ENCODE measurements at places on chromosomes 2 and 18.

- DNase-seq = no peak
Measured at GRCh38 chr2:205785507-205786260, 103.4 kb downstream of the NRP2 start.

GRCh38 chr2:137900421-137901141 is 63.7 kb upstream of the HNMT start:
- no peak for DNase-seq

GRCh38 chr2:127917916-127918315 is 32.2 kb upstream of the AMMECR1L start:
- no peak for DNase-seq

DNA sequence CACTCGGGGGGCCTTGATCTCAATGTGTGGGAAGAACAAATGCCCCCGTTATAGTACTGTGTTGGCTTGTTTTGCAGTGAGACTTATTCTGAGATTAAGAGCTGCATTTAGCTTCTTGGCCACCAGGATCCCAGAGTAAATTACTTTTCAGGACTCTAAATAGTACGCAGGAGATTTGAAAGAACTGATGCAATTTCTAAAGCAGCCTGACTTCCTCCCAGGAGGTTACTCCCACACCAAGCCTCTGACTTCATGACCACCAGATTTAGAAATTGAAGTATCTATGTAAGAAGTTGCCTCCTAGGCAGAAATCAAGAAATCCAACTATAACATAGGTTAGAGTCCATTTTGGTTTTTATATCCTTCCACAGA is 67.0 kb downstream of the FEZ2 start:
- no peak for DNase-seq

- no peak for DNase-seq
Measured at GRCh38 chr2:160042054-160042453, 20.4 kb downstream of the PLA2R1 start.

GRCh38 chr18:49955263-49955662 is 141.9 kb upstream of the ACAA2 start:
- no peak for DNase-seq

DNA sequence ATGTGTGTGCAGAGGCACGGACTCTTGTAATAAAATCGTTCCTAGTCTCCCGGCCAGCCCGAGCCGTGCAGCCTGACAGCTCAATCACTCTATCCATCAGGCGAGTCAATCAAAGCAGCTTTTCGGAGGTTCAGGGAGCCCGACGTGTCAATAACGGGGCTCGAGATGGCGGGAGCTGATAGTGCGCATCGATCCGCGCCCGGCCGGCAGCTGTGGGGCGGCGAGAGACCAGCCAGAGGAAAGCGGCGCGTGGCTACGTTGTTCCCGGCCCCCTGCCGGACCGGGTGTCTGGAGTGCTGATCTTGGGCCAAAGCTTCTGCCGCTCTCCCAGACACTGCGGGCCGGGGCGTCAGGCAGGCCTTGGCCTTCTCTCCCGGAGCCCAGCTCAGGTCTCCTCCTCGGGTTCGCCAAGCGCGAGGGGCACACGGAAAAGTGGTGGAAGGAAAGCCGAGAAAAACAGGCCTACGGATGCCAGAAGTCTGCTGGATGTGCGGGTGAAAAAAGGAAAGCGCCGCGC is 2.4 kb downstream of the EN1 start:
- DNase-seq = peak; percentile 26

DNA sequence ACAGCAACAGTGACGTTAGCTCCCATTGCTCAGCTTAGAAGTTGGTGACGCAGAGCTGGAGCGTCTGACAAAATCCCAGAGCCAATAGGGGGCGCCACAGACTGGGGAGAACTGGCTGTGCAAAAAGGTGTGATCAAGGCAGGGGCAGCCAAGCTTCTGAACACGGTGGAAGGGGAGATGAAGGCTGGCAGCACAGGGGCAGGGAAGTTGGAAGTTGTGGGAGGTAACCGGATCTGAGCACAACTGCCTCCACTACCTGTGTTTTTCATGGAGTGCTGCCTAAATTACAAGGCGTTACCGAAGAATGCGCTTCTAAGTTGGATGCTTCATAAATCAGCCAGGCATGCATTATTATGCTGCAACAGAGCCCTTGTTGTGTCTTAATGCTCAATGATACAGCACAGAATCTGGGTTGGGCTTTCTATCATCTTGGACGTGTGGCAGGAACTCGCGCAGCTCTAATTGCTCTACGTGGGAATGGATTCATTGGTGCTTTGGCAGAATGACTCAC is 370.0 kb downstream of the SLC4A3 start:
- DNase-seq = peak; percentile 52

- no peak for DNase-seq
Measured at GRCh38 chr2:144659731-144660275, 139.9 kb upstream of the ZEB2 start.

- DNase-seq = no peak
Measured at GRCh38 chr18:36714476-36714875, 114.3 kb downstream of the TPGS2 start.

GRCh38 chr18:74204526-74205152 is 56.3 kb downstream of the TIMM21 start:
- no peak for DNase-seq

DNA sequence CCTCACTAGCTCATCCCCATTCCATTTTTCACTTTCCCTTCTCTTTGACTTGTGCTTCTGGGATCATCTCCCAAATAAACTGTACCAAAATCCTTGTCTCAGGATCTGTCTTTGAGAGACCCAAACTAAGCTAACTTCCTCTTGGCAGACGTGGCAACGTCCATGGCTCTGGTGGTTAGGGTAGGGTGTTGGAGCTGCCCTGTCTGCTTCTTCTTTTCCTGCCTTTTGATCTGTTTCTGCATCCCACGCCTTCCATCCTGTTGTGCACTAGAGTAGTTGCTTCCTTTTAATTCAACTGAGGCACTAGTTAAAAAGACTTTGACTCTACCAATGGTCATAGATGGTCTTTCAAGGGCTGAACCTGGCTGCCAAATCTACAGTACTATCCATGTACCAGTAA is 5.5 kb upstream of the MAP4K4 start:
- no peak for DNase-seq

DNA sequence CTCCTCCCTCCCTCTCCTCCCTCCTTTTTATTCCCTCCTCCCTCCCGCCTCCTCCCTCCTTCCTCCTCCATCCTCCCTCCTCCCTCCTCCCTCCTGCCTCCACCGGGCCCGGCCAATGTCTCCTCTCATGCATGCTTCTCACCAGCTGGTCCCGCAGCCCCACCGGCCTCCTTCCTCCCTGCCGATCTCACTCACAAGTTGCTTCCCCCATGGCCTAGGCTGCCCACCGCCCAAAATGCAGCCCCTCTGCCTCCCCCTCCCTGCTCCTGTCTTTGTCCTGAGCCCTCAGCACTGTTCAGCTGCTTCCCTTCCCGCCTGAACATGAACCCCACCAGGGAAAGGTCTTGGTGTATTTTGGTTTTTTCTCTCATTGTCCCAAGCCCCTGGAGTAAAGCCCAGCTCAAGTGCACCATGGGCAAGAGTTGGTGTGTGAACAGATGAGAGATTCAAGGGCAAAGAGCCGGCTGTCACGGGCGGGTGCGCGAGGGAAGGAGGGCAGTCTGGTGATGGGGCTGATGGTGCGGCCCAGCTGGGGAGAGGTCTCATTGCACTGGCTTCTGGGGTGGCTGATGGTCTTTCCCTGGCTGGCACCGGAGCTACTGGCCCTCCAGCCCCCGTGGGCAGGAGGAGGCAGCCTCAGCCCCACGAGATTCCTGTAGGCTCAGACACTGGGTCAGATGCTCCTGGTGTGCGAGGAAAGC is 117.6 kb downstream of the TWIST2 start:
- DNase-seq = no peak

- no peak for DNase-seq
Measured at GRCh38 chr2:204749319-204749718, 204.0 kb downstream of the PARD3B start.

DNA sequence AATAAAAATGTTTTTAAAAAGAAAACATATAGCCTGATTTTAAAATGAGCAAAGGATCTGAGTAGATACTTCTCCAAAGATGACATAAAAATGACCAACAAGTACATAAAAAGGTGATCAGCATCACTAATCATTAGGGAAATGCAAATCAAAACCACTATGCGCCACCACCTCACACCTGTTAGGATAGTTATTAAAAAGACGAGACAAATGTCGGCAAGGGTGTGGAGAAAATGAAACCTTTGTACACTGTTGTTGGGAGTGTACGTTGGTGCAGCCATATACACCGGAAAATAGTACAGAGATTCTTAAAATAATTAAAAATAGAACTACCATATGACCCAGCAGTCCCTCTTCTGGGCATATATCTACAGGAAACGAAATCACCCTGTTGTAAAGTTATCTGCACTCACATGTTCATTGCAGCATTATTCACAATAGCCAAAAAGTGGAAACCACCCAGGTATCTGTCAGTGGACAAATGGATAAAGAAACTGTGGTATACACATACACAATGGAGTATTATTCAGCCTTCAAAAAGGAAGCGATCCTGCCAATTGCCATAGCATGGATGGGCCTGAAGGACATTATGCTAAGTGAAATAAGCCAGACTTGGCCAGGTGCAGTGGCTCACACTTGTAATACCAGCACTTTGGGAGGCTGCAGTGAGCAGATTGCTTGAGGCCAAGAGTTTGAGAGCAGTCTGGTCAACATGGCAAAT is 91.6 kb downstream of the PRKRA start:
- DNase-seq = no peak

- DNase-seq = no peak
Measured at GRCh38 chr2:53028225-53028624, 739.4 kb upstream of the CHAC2 start.

DNA sequence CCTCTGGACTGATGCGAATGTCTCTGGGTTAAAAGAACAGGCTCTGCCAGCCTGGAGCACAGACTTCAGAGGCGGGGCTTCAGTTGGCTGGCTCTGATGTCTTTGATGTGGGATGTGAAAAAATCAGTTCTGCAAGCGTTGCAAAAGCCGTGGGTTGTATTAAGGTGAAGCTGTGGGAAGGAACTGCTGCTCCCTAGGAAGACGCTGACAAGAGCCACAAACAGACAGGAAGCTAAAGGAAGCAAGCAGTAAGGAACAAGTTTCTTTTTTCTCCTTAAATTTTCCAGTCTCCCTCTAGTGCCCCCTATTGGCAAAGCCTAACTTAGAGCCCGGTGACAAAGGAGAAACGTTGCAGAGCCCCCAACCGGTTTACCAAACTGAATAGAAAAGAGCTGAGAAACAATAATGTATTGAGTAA is 239.0 kb downstream of the CCDC178 start:
- peak; percentile 36 for DNase-seq

DNA sequence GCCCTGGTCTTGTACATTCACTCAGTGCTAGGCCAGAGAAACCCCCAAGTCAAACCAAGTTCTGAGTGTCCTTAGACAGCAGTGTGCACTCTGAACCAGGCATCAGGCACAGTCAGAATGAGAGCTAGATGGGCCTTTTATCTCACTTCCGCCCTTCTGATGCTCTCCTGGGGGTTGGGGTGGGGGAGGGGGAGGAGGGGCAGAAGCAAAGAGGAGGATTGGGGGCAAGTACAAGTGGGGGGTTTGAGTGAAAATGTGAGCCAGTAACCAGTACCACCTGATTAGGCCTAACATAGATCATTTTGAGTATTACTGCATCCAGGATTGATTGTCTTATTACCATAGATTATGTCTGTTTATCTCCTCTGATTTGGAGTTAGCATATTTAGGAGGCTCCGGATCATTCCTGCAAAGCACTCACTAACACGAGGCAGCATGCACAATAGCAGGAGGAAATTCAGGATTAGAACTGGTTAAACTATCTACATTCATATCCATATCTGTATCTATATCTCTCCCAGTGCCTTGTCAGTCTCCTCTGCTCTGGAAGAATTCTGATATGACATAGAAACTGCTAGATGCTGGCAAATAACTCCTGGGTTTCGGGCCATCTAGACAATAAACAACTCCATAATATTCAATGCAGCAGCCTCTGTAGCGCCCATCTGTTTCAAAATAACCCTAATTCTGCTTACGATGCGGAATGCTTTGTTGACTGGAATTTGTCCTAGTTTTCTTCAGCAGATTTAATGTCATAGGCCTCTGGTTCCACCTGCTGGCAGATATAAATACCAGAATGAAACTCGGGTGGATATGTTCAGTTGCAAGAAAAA is 149.1 kb downstream of the RHBDD1 start:
- DNase-seq = peak; percentile 41

- DNase-seq = no peak
Measured at GRCh38 chr2:143051465-143051864, 77.8 kb upstream of the ARHGAP15 start.

GRCh38 chr2:140842110-140842509 is 1288.7 kb downstream of the LRP1B start:
- no peak for DNase-seq

DNA sequence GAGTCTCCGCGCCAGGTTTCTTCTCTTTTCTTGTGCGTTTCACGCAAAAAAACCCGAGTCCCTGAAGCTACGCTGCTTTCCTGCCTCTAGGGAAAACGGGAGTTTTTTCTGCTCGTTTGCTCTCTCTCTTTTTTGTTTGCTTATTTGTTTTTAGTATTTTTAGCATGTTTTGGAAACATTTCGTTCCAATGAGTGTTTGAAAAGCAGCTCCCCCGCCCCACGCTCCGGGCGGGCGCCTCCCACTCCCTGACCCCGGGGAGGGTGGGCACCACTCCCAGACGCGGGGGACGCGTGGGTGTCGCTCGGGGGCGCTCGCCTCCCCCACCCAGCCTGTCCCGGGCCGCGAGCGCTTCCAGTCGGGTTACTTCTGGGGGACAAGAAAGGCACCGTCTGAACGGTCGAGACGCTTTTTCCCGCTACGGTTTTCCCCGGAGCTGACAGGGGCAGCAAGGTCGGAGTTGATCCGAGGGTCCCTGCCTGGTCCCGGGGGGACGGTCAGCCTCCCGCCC is 446 bp upstream of the EFHD1 start:
- DNase-seq = no peak

DNA sequence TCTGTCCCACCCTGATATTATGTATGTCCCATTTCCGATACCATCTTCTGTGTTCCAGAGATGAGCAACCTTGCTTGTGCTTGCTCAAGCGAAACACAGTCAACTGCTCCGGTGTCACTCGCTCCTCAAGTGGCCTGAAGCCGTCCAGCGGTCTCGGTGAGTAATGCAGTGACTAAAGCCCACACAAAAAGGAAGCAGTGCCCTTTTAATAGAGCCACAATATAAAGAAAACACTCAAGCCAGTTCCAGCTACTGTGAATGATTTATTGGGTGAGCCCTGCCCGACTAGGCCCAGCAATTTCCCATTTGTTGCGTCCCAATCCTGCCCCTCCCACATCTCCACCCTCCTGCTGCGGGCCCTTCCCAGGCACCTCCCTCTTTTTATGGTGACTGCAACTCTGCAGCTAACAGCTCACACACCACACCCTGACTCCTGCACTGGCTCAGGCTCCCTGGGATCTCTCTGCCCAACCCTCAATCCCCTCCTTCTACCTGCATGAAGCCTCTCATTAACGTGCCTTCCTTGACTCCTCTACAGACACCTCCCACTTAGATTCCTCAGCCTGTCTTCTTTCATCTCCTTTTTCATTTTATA is 44.2 kb upstream of the DSC1 start:
- DNase-seq = peak; percentile 28

DNA sequence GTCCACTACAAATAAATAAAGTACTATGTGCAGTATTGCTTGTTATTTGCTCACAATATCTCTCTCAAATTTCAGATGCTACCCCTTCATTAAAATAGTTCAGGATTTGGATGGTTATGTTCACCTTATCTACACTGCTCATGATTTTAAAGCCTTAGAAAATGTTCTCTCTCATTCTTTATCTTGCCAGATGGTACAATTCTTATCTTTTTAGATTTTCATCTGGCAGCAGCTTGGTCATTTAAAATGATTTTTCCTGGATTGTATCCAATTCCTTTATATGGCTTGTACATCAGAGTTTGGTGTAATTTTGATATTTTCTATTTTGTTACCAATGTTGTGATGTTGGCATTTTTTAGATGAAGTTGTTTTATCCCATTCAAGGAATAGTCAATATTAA is 10.1 kb upstream of the ADAM23 start:
- DNase-seq = no peak

GRCh38 chr18:75384144-75384543 is 43.4 kb downstream of the SMIM21 start:
- no peak for DNase-seq

Measured in neural crest cell (in vitro differentiated cells).